Cortex of kidney (tissue), 1 donor: ENCODE measurements at places on chromosomes 7 and 10.

GRCh38 chr10:114719311-114719710 is 61.2 kb upstream of the ABLIM1 start:
- no peak for DNase-seq

GRCh38 chr10:61899997-61900828 is 1.3 kb upstream of the ARID5B start:
- DNase-seq, result no peak

- DNase-seq, result no peak
Observed at GRCh38 chr10:36254199-36254598, 612.1 kb upstream of the FZD8 start.

DNA sequence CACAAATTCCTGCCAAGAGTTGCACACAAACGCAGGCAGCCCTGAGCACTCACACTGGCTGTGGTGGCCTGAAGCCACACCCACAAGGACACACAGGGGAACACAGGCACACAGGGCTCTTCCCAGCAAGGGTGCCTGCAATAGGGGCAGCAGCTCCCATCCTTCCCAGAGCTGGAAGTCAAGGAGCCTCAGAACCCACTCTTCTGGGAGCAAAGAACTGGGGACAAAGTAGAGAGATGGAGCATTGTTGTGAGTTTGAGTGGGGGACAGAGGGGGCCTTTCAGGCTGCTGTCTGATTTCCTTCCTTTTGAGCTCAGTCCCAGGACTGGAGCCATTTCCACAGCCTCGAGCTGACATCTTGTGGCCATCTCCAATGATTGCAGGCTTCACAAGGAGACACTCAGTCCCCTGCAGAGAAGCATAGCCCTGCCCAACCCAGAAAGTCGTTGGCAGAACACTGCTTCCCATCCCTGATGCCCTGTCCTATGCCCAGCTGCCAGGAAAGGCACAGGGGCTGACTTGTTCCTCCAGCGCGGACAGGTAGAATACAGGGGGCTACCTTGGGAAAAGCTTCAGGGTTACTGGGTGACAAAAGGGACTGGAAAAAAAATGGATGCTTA is 34.4 kb upstream of the SLF2 start:
- no peak for DNase-seq

DNA sequence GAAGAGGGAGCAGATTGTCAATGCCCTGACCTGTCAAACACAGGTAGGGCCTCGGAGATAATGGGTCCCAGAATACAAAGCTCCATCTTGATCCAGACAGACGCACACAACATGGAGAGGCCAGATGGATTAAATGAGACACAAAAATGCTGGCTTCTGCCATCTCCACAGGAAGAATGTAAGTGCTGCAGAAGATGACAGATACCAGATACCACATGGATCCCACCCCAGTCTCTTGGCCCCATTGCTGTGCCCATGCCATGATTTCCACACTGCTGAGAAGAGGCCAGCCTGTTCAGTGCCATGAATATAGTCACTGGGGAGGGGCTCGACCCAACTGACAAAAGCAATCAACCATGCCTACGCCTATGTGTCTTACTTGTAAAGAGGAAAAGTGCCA is 487.9 kb downstream of the PARD3 start:
- no peak for DNase-seq

DNA sequence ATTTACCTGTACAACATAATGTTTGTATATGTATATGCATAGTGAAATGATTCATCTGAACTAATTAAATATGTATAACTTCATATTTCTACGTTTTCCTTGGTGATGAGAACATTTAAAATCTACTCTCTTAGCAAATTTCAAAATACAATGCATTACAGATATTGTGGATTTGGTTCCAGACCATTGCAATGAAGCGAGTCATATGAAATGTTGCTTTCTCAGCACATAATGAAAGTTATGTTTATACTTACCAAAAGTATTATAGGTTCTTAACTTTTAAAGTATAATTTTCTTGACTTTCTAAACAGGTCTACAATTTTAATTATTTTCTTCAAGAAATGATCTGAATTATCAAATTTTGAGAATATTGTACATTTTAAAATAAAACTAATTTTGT is 189.2 kb downstream of the CSTF2T start:
- DNase-seq, result no peak

GRCh38 chr10:127525686-127526085 is 23.4 kb upstream of the NPS start:
- no peak for DNase-seq

- no peak for DNase-seq
Observed at GRCh38 chr10:49830846-49831245, 68.7 kb upstream of the OGDHL start.

DNA sequence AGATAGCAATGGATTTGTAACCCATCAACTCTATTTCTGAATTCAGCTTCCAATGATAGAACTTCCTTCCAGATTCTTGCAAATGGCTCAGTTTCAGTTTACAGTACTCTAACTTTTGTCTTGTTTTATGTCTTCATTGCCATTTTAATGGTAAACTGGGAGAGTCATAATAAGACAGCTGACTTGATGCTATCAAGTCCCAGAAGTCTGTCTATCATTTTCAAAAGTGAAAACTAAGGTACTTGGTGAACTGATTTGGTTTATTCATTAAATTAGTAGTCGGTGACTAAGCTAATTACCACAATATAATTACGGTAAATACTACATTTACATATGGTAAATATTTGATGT is 25.0 kb downstream of the RTKN2 start:
- no peak for DNase-seq

DNA sequence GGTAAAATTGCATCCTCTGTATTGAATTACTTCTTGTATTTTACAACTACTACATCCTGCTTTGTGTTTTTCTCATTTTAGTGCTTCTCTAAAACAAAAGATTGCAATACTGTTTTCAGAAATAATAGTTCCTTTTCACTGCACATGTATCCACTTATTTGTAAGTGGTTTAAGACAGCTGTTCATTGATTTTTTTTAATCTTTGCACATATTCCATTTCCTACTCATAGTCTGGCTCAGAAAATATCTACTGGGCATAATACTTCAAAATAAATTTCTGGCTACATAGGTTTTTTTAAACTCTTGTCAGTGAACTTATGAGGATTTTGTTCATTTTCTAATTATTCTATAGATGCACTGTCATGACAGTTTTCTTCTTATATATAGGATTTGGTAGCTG is 54.8 kb downstream of the SND1 start:
- DNase-seq, result no peak

- no peak for DNase-seq
Observed at GRCh38 chr10:124842721-124843120, 41.1 kb downstream of the ABRAXAS2 start.

GRCh38 chr10:130202984-130203621 is 66.9 kb downstream of the GLRX3 start:
- no peak for DNase-seq

- DNase-seq, result no peak
Observed at GRCh38 chr10:80488539-80489066, 34.5 kb downstream of the TSPAN14 start.

GRCh38 chr10:100518761-100519241 is 860 bp downstream of the SEC31B start:
- no peak for DNase-seq

- DNase-seq, result no peak
Observed at GRCh38 chr10:93999401-93999851, 5.7 kb downstream of the PLCE1 start.

DNA sequence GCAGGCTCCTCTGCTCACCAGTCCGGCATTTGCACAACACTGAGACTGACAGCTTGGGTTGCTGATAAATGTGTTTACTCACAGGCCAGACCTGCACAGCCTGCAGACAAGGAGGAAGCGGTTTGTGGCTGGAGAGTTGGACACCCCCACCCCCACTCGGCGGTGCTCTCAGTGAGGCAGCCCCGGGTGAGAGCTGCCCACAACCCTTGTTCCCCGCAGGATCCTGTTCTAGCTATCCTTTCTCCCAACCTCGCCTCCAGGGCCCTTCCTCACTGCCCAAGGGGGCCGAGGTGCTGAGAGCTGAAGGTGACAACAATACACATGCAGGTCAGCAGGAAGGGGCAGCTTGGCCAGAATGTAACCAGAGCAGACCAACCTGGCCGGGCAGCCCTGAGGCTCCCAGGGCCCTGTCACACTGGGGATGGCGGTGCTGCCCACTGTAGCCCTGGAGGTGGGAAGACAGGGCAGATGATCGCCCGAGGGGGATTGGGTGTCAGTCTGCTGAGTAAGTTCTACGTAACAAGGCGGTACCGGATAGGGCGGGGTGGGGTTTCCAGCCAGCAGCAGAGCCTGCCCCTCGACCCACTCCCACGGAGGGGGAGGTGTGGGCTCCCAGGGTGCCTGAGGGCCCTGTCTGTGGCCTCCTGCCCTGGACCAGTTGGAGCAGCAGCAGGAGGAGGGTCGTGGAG is 2.1 kb upstream of the ADAM8 start:
- DNase-seq, result no peak

DNA sequence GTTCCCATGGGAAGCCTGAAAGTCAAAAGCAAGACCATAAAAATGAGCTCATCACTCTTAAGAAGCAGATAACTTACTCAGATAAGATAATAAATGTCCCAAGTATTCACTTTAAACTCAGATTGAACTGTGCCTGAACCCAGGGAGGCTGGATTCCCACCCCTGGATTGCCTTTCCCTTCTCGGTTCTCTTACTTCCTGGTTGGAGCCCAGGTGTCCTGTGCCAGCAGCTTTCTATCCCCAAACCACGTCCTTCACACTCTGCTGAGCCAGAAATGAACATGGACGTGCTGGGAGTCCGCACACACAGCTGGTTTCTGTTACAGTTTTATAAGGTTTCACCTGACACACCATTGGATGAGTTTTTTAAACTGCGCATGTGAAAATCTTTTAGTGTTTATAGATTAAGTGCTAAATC is 636.2 kb upstream of the IGFBP3 start:
- no peak for DNase-seq

GRCh38 chr10:93746844-93747284 is 10.9 kb upstream of the LGI1 start:
- DNase-seq, result no peak

GRCh38 chr7:110010359-110010758 is 1080.6 kb upstream of the LRRN3 start:
- DNase-seq, result no peak

DNA sequence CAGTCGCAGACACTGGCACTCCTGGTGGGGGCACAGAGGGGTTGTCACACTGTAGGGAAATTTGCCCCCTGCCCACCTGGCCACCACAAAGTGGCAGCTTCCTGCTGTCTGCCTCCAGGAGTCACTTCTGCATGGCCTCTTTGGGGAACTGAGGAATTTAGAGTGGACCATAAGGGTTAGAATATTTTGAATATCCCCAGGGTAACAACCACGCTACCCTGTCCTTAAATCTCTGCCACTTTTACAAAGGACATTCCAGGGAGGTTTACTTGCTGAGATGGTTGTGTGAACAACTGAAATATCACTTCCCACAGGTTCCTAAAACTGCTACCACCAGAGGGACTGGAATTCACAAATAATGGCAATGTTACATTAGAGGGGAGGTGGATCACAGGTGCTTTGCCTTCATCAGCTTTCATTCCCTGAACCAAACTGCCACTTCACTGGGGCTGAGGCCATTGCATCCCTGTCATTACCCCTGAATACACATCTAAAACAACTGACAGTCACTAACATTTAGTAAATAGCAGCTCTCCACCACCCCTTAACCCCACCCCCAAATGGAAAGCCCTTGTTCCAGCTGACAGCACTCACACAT is 88.1 kb upstream of the IFRD1 start:
- no peak for DNase-seq

GRCh38 chr7:44964384-44964830 is 14.4 kb downstream of the MYO1G start:
- no peak for DNase-seq

DNA sequence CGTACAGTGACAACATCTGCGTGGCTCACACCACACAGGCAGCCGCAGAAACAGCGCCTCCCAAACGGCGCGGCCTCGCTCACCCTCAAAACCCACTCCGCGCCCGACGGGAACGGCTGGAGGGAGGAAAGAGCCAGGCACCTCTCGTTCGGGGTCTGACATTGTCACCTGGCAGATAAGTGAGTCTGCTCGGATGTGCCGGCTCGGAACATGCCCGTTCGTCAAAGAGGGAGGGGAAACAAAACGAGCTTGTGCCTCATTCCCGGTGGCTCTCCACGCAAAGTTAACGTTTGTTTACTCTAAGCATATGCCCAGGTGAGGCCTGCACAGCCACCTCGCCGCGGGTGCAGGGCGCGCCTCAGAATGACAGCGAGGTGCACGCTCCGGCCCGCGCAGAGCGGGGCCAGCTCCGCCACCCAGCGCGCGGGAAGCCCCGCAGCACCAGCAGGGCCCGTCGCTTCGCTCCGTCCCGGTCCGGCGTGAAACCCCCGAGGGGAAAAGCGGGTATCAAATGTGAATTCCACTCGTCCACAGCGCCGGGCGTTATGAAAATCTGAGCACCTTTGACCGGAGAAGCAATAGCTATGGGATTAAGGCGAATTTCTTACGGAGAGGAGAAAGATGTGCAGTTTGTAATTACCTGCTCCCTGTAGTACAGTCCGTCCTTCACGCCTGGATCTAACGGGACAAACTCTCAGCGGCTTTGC is 13.1 kb downstream of the CNPY1 start:
- no peak for DNase-seq

DNA sequence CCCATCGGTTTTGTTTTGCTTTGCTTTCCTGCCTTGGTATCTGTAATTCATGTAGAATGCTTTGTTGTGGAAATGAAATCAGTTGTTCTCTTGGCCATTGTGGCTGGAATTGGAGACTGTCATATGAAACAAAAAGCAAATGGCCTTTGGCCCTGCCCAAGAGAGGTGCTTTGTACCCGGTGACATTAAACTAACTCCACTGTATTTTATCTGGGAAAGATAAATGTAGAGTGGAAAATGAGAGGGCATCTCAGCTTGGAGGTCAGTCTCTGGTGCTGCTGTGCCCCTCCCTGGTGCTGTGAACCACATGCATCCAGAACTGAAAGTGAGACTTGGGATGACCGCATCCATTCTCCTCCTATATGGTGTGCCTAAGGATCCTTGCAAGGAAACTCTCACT is 75.4 kb downstream of the CDK1 start:
- DNase-seq, result no peak

DNA sequence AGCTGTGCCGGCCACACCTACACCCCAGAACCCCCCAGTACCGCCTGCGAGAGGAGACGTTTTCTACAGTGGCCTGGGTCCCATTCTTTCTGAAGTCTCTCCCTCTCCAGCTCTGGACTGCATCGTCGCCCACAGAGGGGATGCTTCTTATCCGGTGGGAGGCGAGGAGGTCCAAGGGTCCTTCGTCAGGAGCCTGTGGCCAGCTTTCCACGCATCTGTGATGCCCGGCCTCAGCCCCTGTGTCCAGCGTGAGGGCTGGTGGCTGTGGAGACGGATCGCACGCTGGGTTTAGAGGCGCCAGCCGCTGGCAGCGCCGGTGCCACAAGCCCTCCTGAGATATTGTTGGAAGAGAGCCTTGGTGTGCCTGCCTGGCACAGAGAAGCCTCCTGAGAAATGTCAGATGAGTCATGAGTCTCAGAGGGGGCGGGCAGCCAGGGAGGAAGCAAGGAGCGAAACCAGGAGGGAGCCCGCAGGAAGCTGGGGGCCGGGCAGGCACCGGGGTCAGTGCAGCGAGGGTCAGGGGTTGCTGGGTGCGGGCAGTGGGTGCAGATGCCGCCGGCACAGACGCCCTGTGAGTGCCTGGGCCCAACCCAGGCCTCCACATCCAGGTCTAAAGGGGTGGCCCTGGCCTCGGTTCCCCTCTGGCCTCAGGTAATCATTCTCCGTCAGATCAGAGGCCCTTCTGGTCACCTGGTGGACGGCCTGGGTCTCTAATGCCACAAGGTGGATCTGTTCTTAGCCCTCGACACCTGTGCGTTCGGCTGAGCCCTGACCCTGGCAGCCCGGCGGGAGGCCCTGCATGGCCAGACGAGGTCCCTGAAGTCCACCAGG is 86.0 kb upstream of the DIP2C start:
- no peak for DNase-seq
